ENCODE measurements at places on chromosomes 6 and 20. TPM values are rescaled to one million over a fixed set of nuclear protein-coding genes. Genes with fewer than 3 reads are reported as not detected.

CYP21A2 gene
- not detected for total RNA-seq

TP53TG5 gene
- total RNA-seq, result not detected

TLDC2 gene
- total RNA-seq, result not detected

NQO2 gene
- 60.6 TPM for total RNA-seq

ZBTB46 gene
- total RNA-seq, result 2.9 TPM

HSD17B8 gene
- 6.7 TPM for total RNA-seq

ARFGEF3 gene
- total RNA-seq, result 5.3 TPM

OPRM1 gene
- total RNA-seq, result not detected

TRAM2 gene
- total RNA-seq, result 62.4 TPM

SERPINB6 gene
- 185 TPM for total RNA-seq

NMBR gene
- total RNA-seq, result not detected

RBBP8NL gene
- total RNA-seq, result not detected

BPI gene
- not detected for total RNA-seq

C6orf15 gene
- total RNA-seq, result not detected

MMP24OS gene
- 29.7 TPM for total RNA-seq

DEFB112 gene
- not detected for total RNA-seq

SRSF12 gene
- total RNA-seq, result 0.13 TPM

C4B gene
- 0.33 TPM for total RNA-seq

FOXC1 gene
- 10.5 TPM for total RNA-seq

GLP1R gene
- total RNA-seq, result not detected

DYNLT1 gene
- 251 TPM for total RNA-seq

TMEM244 gene
- total RNA-seq, result not detected

MPIG6B gene
- not detected for total RNA-seq

FRK gene
- under 0.01 TPM for total RNA-seq

KHDC1 gene
- 0.80 TPM for total RNA-seq

CRISP3 gene
- not detected for total RNA-seq

TFAP2D gene
- not detected for total RNA-seq

JPH2 gene
- total RNA-seq, result 1.1 TPM

ARMH2 gene
- total RNA-seq, result not detected

PNPLA1 gene
- not detected for total RNA-seq

ZNF311 gene
- 0.27 TPM for total RNA-seq

TCF15 gene
- 8.6 TPM for total RNA-seq

CST9L gene
- total RNA-seq, result not detected

CNBD2 gene
- 5.1 TPM for total RNA-seq

COL19A1 gene
- total RNA-seq, result not detected

MAS1 gene
- total RNA-seq, result not detected

MACROD2 gene
- total RNA-seq, result not detected

BPIFB1 gene
- not detected for total RNA-seq

LY6G6C gene
- not detected for total RNA-seq

C20orf204 gene
- 0.44 TPM for total RNA-seq

HIVEP2 gene
- 4.8 TPM for total RNA-seq

AURKA gene
- total RNA-seq, result 57.6 TPM

CGA gene
- not detected for total RNA-seq

CFAP61 gene
- total RNA-seq, result not detected

LY6G6F gene
- total RNA-seq, result not detected

SLC18B1 gene
- total RNA-seq, result 10.7 TPM

SYCP2 gene
- 0.30 TPM for total RNA-seq

CYP24A1 gene
- not detected for total RNA-seq

DEFB124 gene
- not detected for total RNA-seq

HLA-DRA gene
- not detected for total RNA-seq

MYLK2 gene
- 1.4 TPM for total RNA-seq

ELOVL2 gene
- total RNA-seq, result 0.05 TPM

PNLDC1 gene
- 0.27 TPM for total RNA-seq

RAET1L gene
- total RNA-seq, result not detected

PERP gene
- total RNA-seq, result 55.2 TPM

All from mammary microvascular endothelial cell (primary cell).